Muscle of arm (tissue), 14 donors: ENCODE measurements at places on chromosomes 12 and 14.

DNA sequence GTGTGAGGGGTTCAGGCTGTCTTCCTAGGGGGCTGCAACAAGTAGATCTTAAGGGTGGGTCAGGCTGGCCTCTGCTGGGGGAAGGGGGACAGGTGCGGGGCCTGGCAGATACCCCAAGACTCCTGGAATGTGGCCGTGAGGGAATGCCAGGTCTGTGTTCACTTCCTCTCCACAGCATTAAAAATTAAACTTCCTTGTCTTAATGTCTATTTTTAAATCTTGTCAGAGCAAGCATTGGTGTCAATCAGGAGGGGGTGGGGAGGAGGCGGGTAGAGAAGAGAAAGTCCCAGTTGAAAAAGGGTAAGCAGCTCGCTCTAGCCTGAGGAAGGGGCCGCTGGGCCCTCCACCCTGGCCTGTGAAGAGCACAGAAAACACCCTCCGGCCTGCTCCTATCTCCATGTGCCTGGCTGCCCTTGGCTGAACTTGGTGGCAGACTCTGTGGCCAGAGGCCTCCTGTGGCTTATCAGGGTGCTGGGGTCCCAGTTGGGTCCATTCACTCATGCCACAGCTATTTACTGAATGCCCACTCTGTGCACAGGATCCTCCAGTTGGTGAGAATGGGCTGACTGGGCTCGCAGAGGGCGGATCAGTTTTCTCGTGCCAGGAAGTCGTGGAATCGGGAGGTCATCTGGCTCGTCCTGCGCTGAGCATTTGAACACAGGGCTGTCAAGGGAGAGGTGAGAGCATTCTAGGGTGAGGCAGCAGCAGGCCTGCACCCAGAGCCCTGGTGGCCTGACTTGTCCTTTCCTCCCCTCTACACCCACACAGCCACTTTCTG is 128.8 kb downstream of the TSPAN9 start:
- no peak for DNase-seq

DNA sequence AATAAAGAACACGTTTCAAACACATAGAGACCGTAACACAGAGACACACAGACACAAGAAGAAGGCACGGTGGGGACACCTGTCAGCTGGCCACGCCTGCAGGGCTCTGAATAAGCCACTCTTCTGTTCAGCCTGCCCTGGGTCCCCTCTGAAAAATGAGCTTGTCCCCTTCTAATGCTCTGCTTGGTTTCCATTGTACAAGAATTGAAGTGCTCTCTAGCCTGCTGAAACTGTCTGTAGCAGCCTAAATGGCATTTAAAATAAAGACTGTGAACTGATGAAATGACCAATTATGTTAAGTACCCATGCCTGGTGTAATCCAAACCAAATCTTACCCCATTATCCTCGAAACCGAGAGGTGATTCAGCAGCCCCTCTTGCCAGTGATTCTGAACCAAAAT is 139.8 kb downstream of the FOXN3 start:
- no peak for DNase-seq

GRCh38 chr12:47087088-47087688 is 7.4 kb upstream of the AMIGO2 start:
- no peak for DNase-seq

DNA sequence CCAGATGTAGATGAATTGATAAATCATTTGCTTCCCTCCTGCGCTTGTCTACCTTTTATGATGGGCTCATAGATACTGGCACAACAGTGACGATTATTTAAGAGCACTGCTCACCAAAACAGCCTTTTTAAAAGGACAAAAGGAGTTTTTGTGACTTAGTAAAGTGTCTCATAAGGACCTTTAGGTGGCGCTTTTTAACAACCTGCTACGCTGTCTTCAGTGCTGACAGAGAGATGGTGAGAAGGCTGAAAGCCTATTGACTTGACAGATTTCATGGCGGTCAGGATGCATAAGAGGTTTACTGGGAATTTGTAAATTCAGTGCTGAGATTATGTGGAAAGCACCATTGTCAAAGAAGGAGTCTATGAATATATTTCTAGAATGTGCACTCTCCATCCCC is 87.6 kb downstream of the SLC15A5 start:
- DNase-seq = no peak
